ENCODE measurements at places on chromosomes 12 and 14. TPM values are rescaled to one million over a fixed set of nuclear protein-coding genes. Genes with fewer than 3 reads are reported as not detected.

DNA sequence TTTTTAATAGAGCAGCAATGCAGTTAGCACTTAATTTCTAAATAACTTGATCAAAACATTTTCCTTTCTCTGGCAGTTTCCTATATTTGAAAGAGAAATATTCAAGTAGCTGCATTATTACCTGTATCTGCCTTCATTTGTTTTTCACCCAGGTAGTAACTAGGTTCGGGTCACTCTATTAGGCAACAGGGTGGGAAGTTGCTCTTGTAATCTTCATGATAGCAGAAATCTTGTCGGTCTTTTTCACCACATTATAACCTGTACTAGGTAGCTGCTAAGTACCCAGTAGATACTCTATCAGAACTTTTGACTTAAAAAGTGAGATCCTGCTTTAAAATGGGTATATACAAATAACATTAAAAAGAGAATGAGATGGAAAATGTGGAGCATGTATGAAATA is 2.4 kb upstream of the PIK3C2G start:
- H3K4me1 ChIP-seq = no peaks in the 10 kb centered on the region
- no peak for DNase-seq
- no peaks in the 10 kb centered on the region for H3K36me3 ChIP-seq
- H3K27ac ChIP-seq = no peak overlapping the region
- H3K4me3 ChIP-seq = no peak overlapping the region

DNA sequence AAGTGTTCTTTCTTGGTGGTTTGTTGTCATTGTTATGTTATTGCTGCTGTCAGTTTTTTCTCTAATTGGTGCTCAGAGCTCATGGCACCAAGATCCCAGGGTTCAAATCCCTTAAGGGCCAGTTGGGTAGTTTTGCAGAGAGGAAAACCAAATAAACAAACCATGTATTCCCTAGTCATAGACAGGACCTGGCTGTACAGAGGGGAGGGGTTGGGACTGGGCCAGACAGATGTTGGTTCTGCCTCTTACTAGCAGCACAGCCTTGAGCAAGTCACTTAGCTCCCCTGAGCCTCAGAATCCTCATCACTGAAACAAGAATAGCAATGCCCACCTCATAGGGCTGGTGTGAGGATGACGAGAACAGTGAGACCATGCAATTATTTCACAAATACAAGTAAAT is 53.4 kb downstream of the LTBP2 start:
- DNase-seq = no peak
- H3K36me3 ChIP-seq = no peaks in the 10 kb centered on the region
- peaks cover 22% of the 10 kb centered on the region for H3K4me1 ChIP-seq
- no peak overlapping the region for H3K4me3 ChIP-seq

DNA sequence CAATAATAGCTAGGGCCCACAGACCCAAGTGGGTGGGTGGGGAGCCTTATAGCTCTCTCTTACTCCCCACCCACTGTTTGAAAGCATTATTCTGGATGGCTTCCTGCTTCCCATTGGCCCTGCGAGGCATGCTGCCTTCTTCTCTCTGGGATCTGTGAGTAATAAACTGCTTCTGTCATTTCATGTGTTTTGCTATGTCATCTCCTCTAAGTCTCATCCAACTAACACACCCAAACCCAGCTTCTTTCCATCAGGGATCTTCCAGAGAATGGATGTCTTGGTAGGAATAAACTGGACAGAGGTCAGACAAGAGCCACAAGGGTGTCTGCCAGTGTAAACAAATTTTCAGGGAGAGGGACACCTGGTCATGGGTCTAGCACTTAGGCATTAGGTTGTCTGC is 66.4 kb upstream of the BDKRB2 start:
- no peaks in the 10 kb centered on the region for H3K36me3 ChIP-seq
- no peaks in the 10 kb centered on the region for H3K4me1 ChIP-seq
- H3K4me3 ChIP-seq = no peak overlapping the region
- no peak for DNase-seq
- H3K27ac ChIP-seq = no peak overlapping the region
- H3K27me3 ChIP-seq = no peaks in the 10 kb centered on the region

GRCh38 chr12:70920251-70920851 is at the start of gene PTPRR:
Gene PTPRR, minus strand, starts transcription at chr12:70920738. Its CDS starts 348 bp downstream, at chr12:70920390.
- no peak within 1 kb of the TSS for H3K27ac ChIP-seq
- peaks cover 7% of the 10 kb centered on the region for H3K4me1 ChIP-seq
- no peak within 1 kb of the TSS for H3K4me3 ChIP-seq
- DNase-seq = peak; percentile 54

DNA sequence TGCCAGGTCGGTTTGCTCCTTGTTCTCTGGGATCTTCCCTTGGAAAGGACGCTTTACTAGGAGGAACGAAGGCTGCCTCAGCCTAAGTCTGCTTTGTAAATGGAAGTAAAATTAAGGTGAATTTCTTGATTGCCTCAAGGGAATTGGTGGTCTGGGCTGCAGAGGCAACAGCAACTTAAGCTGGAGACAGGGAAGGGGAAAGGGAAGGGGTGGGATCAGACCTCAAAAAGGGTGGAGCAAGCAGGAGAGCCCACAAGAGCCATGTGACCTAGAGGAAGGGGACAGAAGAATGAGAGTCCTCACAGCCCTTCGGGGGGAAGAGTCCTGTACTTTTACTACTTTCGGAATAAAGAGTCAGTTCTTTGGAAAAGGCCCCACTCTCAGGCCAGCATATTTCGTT is 147.9 kb downstream of the PPM1H start:
- H3K36me3 ChIP-seq = no peaks in the 10 kb centered on the region
- no peaks in the 10 kb centered on the region for H3K27me3 ChIP-seq
- H3K4me3 ChIP-seq = no peak overlapping the region
- DNase-seq = no peak
- H3K4me1 ChIP-seq = peaks cover 22% of the 10 kb centered on the region

GRCh38 chr14:50285861-50286260 is 26.2 kb downstream of the L2HGDH start:
- H3K4me1 ChIP-seq = no peaks in the 10 kb centered on the region
- DNase-seq = no peak
- no peak overlapping the region for H3K27ac ChIP-seq
- no peaks in the 10 kb centered on the region for H3K27me3 ChIP-seq
- no peaks in the 10 kb centered on the region for H3K36me3 ChIP-seq

DNA sequence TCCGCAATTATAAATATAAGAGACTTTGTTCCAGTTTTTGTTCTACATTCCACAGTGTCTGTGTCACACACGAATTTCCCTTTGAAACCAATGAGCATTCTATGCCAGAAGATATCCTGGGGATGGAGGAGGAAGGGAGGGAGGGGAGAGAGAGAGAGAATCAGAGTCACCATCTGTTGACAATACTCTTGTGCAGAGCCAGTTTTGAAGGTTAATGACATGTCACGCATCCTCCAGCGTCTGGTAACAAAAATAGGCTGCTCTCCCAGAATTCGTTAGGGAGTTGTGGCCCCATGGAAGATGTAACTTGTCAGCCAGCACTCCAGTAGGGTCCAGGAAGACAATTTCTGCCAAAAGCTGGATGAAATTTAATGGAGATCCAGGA is 213.5 kb upstream of the KRR1 start:
- DNase-seq = no peak
- no peak overlapping the region for H3K4me3 ChIP-seq
- H3K27ac ChIP-seq = peak overlapping the region; percentile 31
- H3K27me3 ChIP-seq = no peaks in the 10 kb centered on the region

DNA sequence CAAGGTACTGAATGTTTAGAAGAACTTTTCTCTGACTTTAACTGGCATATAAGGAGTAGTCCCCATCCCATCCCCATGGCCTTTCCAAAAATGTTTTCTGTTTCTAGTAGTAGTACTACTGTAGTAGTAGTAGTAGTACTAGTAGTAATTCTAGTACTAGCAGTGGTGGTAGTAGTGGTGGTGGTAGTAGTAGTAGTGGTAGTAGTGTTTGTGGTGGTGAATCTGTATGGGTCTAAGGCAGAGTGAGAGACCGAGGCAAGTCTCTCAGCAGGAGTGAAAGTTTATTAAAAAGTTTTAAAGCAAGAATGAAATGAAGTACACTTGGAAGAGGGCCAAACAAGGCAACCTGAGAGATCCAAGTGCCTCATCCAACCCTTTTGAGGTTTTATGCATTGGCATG is 58.6 kb downstream of the FOXN4 start:
- no peaks in the 10 kb centered on the region for H3K4me1 ChIP-seq
- H3K27me3 ChIP-seq = no peaks in the 10 kb centered on the region
- peaks cover 23% of the 10 kb centered on the region for H3K36me3 ChIP-seq
- H3K4me3 ChIP-seq = no peak overlapping the region
- no peak overlapping the region for H3K27ac ChIP-seq
- no peak for DNase-seq

DNA sequence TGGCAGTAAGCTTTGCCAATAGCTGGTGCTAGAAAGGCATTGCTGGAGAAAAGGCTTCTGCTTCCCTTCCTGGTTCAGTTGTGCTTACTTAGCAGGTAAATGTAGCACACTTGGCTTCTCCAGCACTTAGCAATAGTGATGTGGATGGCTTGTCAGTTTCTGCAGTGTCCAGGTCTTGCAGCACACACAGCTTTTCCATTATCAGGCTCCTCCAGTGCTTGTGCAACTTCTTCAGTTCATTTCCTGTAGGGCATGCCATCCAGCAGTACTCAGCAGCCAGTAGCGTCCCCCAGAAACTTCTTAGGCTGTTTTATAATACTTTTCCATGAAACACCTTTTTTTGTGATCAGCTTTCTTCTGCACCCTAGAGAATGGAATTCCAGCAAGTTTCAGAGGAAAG is 154.6 kb downstream of the SLC6A15 start:
- no peak overlapping the region for H3K4me3 ChIP-seq
- no peak for DNase-seq
- no peak overlapping the region for H3K27ac ChIP-seq
- H3K36me3 ChIP-seq = no peaks in the 10 kb centered on the region

DNA sequence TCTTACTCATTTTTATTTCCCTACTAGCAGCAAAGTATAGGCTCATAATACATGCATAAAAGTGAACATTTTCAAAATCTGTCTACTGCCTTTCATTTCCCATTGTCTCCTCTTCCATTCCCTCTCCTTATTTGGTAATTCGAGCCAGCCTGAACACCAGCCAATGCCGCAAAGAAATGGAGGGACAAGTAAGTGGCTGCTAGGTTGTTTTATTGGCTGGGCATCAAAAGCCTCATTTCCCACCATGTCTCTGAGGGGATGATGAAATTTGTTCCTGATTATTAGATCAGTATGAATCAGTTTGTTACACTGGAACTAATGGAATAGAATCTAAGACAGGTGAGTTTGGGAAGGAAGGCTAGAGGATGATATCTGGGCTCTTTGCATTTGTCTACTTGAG is 143.5 kb downstream of the KCNA5 start:
- no peaks in the 10 kb centered on the region for H3K4me1 ChIP-seq
- H3K27ac ChIP-seq = no peak overlapping the region
- DNase-seq = no peak
- H3K27me3 ChIP-seq = no peaks in the 10 kb centered on the region

DNA sequence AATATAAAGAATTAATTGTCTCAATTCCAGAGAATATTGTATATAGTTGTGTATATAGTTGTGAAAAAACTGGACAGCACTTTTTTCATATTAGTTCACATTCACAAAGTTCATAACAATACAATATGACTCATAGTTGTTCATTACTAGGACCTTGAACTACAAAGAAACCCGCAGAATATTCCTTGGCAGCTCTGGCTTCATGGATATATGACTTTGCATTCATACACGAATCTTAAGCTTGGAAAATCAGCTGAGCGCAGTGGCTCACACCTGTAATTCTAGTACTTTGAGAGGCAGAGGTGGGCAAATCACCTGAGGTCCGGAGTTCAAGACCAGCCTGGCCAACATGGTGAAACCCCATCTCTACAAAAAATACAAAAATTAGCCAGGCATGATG is 38.1 kb upstream of the PCED1B start:
- H3K36me3 ChIP-seq = no peaks in the 10 kb centered on the region
- no peaks in the 10 kb centered on the region for H3K4me1 ChIP-seq
- no peak overlapping the region for H3K4me3 ChIP-seq
- no peak overlapping the region for H3K27ac ChIP-seq
- H3K27me3 ChIP-seq = no peaks in the 10 kb centered on the region

- H3K36me3 ChIP-seq = peaks cover 3% of the 10 kb centered on the region
- peak overlapping the region; percentile 97 for H3K27ac ChIP-seq
- H3K4me3 ChIP-seq = peak overlapping the region; percentile 49
- DNase-seq = no peak
- peaks cover 17% of the 10 kb centered on the region for H3K4me1 ChIP-seq
Measured at GRCh38 chr12:45725631-45726602, 3.6 kb upstream of the ARID2 start.

- no peak for DNase-seq
- H3K36me3 ChIP-seq = no peaks in the 10 kb centered on the region
- peaks cover 3% of the 10 kb centered on the region for H3K4me1 ChIP-seq
- H3K4me3 ChIP-seq = no peak overlapping the region
- H3K27me3 ChIP-seq = no peaks in the 10 kb centered on the region
- no peak overlapping the region for H3K27ac ChIP-seq
Measured at GRCh38 chr14:68444449-68445168, 348.3 kb downstream of the ZFP36L1 start.

DNA sequence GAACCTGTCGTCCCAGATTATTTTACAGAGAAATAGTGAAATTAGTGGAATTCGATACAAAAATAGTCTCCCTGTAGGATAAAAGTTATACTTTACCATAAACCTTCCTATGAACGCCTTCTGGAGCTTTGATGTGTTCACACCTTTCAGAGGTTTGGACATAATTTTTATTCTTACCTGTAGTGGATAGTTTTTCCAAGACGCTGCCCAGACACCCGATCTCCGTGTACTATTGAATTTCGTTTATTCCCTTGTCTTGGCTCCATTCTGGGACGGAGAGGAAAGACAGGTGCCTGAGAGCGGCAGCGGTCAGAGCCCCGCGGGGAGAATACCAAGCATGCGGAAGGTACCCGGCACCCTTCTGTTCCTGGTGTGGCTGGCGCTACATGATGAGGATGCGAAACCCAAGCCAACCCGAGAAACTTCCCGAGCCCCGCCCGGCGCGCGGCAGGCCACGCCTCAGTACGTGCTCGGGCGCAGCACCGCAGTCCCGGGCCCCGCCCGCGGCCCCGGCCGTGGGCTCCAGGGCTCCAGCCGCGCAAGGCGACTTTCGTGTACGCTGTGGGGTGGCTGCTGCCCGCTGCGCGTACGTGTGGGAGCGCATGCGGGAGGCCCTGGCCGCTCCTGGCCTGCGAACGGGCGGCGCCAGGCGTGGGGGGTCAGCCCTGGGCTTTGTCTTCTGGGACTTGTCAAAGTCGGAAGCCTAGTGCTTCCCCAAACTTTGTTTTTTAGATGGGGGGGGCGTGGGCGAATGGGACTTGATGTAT is 11.3 kb upstream of the SNAPC1 start:
- peak; percentile 98 for DNase-seq
- peak overlapping the region; percentile 92 for H3K27ac ChIP-seq
- H3K4me1 ChIP-seq = peaks cover 29% of the 10 kb centered on the region
- H3K4me3 ChIP-seq = peak overlapping the region; percentile 53
- no peaks in the 10 kb centered on the region for H3K27me3 ChIP-seq

- no peak overlapping the region for H3K27ac ChIP-seq
- H3K36me3 ChIP-seq = no peaks in the 10 kb centered on the region
- H3K4me1 ChIP-seq = peaks cover 8% of the 10 kb centered on the region
Measured at GRCh38 chr12:90246688-90247087, 538.0 kb upstream of the ATP2B1 start.

ADAMTS20 gene
- total RNA-seq = not detected

SLC6A13 gene
- 1.8 TPM for total RNA-seq

All from upper lobe of left lung (tissue), 6 donors.